ENCODE measurements at places on chromosomes 3 and 15.

GRCh38 chr3:114760679-114761078, 386.4 kb downstream of the ZBTB20 start:
- no peak for DNase-seq

DNA sequence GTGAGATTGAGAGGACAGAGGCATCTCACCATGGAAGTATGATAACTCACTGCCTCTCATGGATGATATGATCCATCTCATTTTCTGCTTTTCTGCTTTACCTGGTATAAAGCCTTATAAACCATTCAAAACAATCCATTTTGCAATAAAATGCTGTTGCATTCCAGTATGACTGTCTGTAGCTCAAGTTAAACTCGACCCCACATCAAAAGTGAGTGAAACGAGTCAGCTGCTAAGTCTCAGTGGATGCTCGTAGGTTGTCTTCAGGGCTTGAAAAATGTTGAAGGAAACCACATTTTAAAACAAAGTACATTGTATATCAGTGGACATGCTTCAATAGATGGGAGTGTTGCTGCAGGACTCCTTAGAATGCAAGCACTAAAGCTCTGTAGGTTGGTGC, 839.0 kb downstream of the TUSC7 start:
- DNase-seq: no peak

- no peak for DNase-seq
Observed at GRCh38 chr3:141844108-141844507, 32.3 kb upstream of the ATP1B3 start.

GRCh38 chr15:48149858-48150257, 28.2 kb downstream of the MYEF2 start:
- peak; percentile 49 for DNase-seq

GRCh38 chr3:47701388-47701787, 80.3 kb downstream of the SMARCC1 start:
- DNase-seq: no peak

- no peak for DNase-seq
Observed at GRCh38 chr3:174233511-174233910, 625.6 kb upstream of the NAALADL2 start.

GRCh38 chr3:152019508-152019907, 146.1 kb downstream of the SUCNR1 start:
- peak; percentile 17 for DNase-seq

DNA sequence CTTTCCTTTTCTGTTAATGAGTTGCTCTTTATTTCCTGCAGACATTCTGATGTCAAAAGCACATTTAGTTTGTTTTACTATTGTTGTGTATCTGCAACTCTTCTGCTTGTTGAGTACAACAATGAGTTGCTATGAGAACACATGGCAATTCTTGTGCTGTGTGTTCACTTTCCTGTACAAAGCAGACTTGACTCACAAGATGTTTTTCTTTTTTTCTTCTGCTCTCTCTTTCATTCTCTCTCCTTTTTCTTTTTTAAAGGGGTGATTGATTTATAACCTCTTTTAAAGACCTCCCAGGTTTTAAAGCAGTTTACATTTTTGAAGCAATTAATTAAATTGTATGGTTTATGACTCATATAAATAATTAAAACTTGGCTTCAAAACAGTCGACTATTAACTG, 31.6 kb upstream of the ABHD10 start:
- peak; percentile 78 for DNase-seq

DNA sequence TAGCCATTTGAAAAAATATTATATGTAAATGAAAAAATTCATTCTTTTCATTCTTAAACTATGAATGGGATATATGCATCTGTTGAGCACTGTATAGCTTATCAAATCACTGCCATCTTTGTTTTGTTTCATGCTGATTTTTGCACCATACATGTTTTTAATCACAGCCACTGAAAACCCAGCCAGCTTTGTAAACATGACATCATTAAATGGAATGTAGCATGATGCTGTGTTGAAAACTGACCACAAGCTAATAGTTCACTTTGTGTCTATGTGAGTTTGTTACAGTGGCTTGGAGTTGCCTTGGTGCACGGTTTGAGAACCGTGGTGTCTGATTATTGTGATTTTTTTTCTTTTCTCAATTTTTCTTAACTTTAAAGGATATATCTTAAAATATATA, 75.7 kb downstream of the GMPS start:
- DNase-seq: peak; percentile 92

DNA sequence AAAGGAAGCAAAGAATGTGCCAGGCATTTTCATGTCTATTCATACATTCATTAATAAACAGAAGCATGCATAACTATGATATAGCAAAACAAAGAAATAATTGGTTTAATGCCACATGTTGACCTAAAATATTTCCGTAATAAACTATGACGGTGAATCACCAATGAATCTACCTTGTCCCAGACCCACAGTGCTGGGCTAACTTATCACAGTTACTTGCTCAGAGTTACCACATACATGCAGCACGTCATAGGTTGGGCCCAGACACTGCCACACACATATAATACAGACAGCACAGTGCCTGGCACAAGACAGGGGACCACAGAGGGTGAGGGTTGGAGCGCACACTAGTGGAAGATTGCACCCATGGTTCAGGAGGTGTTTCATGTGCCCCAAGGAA, 86.9 kb downstream of the ATP1B3 start:
- DNase-seq: peak; percentile 20

GRCh38 chr3:121803771-121804320, 31.0 kb downstream of the IQCB1 start:
- DNase-seq: no peak

DNA sequence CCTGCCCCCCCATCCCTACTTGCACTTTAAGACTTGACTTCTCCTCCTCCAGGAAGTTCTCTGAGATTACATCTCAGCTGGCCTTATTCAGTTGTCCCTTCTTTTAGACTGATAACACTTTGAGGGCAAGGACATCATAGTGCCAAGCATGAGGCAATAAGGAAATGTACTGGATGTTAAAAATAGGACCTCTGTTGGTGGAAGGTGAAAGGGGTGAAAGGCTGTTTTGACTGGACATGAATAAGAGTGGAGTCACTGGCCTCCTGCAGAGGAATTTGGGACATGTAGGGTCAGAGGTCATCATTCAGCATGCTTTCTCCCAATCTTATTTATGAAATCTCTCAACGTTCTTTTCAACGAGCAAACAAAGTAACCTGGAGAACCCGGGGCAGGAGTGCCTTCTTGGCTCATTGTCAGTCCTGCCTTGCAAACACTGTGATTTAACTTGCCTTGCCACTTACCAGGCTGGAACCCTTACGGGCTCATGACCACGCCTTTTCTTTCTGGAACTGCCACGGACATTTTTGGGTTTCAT, 38.6 kb downstream of the TRIM71 start:
- DNase-seq: no peak

DNA sequence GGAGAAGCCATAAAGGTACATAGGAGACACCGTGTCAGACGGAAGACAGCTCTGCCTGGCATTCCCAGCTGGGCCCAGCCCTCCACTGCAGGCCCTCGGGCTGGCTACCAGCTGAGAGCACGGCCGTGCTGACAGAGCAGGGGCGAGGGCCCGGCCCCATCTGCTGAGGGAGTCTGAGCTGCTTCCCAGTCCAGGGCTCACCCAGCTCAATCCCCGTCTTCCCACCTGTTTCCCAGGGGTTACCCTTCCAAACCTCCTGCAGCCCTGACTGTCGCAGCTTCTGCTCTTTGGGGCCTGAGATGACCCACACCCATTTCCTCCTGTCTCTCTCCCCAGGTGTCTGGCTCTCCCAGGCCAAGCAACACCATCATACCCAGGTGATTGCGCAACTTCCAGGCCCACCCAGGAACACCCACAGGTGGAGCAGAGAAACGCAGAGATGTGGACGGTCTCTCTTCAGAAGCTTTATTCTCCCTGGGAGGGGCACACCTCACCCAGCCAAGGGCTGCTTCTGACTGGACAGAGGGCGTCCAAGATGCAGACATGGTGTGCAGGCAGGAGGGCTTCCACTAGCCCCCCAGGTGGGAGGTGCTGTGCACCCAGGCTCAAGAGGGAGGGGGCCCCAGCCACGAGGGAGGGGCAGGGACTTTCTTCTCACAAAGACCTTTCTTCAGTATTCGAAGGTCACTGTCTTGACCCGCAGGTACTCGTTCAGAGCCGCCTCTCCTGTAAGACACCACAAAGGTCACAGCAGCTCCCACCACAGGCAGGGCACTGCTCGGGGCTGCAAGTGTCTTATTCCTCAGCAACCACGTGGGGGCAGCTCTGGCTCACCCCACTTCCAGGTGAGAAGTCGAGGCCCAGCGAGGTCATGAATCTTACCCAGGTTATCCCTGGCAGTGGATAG, 19.4 kb upstream of the SLC41A3 start:
- DNase-seq: no peak

- no peak for DNase-seq
Observed at GRCh38 chr3:68271145-68271544, 616.7 kb upstream of the SUCLG2 start.

DNA sequence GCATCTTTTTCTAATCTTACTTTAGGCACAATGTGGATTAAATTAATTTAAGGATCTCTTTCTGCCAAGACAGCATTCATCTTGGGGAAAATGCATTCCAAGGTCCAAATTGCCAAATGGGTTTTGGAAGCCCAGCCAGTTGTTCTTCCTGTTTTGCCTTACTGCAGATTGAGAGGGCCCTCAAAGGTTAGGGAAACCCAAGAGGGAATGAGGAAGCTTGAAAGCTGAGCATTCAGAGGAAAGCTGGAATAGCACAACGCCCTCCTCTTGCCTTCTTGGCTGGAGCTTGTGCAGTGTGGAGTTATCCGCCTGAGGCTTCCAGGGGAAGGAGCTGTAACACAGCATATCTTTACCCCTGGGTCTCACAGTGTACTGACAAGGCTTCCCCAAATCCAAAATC, 18.2 kb upstream of the SACM1L start:
- DNase-seq: no peak

DNA sequence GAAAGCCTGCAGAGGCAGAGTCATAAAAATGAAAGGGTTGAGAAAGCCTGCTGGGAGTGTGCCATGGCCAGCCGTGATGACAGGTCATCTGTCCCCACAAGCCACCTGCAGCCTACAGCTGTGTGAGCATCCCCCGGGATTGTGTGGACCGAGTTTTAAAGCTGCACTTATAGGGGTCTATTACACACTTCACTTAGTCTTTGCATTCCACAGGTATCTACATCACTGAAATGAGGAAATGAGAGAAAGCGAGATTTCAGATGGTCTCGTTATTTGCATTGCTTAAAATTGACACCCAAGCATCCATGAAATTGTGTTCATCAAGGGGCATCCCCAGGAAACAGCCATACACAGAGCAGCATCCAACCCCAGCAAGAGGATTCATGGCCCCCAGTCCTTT, 137.6 kb upstream of the TRIM42 start:
- DNase-seq: no peak

- DNase-seq: peak; percentile 34
Observed at GRCh38 chr15:82571722-82572222, 31.5 kb upstream of the RPS17 start.

Data from amniotic epithelial cell (primary cell).